Kasumi-1 (cell line): ENCODE measurements at places on chromosomes 11 and 22.

DNA sequence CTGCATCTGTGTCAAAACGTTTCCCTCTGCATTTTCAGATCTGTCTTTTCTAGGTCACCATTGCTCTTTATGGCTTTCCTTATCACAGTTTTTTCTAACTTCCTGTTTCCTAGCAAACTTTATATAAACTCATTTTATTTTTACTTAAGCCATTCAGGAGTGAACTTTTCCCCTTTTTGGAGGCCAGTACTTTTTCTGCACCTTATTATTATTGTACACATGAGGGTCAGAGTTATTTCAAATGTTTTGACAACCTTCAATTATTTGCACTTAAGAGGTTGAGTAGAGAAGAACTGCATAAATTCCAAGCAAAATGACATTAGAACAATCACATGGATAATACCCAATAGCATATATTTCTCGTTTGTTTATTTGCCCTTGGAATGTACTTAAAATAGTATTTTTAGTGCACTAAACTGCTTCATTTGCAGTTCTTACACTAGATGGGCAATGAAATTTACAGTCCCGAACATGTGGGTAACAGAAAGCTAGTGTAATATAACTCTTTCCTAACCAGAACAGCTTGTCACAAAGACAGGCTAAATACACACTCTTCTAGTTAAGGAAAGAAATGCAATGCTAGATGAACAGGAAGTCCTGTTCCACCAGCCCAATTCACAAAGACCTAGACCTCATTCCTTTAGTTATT is 79.5 kb downstream of the UBASH3B start:
- DNase-seq = no peak

GRCh38 chr22:49204599-49205482 is 622.8 kb downstream of the BRD1 start:
- DNase-seq = no peak

DNA sequence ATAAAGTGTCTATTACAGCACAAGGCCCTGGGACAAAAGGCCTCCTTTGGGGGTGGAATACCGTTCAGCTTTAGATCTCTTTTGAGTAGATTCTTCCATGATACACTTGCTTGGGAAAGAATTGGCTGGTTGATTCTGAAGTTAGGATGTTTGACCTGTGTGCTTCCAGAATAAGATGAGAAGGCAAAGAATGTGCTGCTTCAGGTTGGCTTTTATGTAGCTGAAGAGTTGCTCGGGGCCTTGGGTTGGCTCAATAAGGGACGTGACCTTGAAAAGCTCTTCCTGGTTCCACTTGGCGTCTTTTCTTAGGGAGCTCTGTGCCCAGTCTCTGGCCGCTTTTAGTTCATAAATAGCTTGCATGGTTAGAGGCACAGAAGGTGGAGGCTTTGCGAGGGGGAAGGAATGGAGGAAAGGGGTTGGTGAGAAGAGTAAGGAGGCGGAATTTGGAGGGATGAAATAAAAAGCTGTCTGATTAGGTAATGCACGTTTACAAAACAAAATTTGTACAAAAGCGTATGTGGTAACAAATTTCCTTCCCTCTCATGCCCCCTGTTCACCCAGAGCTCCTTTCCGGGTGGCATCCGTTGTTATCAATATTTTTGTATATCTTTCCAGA is 4.2 kb upstream of the SORL1-AS1 start:
- no peak for DNase-seq

DNA sequence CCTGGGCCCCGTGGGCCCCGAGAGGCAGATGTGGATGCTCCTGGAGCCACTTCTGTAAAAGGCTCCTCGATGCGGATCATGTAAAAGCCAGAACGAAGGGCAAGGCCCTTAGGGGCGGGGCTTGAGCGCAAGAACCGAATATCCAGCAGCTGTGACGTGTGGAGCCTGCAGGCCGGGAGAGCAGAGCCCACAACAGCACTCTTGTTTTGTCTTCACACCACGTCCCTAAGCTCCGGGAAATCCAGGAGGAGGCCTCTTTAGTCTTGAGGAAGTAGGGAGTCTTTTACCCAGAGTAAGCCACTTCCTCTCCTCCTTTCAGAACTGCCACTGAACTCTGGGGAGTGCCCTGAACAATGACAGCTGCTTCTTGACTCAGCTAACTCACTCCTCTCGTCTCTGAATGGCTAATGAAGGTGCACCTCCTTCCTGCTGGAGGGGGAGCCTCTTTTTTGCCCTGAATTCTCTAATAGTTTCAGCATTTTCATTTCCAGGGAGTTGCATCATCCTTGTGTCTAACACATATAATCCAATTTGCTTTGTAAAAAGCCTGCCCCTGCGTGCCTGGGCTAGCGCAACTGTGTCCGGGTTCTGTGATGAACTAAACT is 12.5 kb downstream of the L3MBTL2 start:
- DNase-seq = peak; percentile 98

GRCh38 chr11:96396637-96397036 is 6.8 kb downstream of the JRKL start:
- no peak for DNase-seq

- DNase-seq = no peak
Observed at GRCh38 chr22:38569181-38569971, 607 bp downstream of the DMC1 start.

- no peak for DNase-seq
Observed at GRCh38 chr11:116613206-116613875, 159.4 kb downstream of the BUD13 start.

GRCh38 chr11:20530942-20531703 is 68.3 kb upstream of the SLC6A5 start:
- DNase-seq = no peak

GRCh38 chr22:45072322-45072903 is 62.6 kb upstream of the PHF21B start:
- DNase-seq = no peak

DNA sequence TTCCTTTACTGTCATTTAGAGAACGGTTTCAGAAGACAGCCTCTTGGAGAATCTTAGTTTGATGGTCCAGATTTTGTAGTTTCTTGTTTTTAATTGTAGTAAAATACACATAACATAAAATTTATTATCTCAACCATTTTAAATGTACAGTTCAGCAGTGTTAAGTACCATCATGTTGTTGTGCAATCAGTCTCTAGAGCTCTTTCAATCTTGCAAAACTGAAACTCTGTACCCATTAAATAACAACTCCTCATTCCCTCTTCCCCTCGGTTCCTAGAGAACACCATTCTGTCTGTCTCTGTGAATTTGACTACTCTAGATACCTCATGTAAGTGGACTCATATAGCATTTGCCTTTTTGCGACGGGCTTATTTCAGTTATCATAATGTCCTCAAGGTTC is 69.8 kb downstream of the GRIK4 start:
- DNase-seq = no peak

- DNase-seq = no peak
Observed at GRCh38 chr11:83024270-83024854, 47.3 kb downstream of the RAB30 start.

DNA sequence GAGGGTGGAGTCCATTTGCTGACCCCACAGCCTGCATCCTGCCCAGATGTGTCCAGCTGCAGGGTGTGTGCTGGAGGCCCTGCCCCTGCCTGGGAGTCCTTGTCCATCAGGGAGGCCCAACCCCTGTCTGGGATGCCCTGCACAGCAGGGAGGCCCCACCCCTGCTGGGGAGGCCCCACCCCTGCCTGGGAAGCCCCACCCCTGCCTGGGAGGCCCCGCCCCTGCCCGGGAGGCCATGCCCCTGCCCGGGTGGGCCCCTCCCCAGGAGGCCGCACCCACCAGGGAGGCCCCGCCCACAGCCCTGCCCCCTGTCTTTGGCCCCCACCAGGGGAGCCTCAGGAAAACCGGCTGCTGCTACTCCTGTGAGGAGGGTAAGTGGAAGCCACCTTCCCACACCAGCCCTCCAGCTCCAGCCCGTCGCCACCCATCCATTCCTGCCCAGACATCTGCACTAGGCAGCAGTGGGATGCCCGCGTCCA is 37.2 kb downstream of the MUC5B start:
- DNase-seq = no peak

GRCh38 chr22:50507991-50508884 is at the start of gene NCAPH2:
Gene NCAPH2 (plus strand): TSS chr22:50508224. CDS start chr22:50508338, 114 bp downstream.
- peak; percentile 90 for DNase-seq

DNA sequence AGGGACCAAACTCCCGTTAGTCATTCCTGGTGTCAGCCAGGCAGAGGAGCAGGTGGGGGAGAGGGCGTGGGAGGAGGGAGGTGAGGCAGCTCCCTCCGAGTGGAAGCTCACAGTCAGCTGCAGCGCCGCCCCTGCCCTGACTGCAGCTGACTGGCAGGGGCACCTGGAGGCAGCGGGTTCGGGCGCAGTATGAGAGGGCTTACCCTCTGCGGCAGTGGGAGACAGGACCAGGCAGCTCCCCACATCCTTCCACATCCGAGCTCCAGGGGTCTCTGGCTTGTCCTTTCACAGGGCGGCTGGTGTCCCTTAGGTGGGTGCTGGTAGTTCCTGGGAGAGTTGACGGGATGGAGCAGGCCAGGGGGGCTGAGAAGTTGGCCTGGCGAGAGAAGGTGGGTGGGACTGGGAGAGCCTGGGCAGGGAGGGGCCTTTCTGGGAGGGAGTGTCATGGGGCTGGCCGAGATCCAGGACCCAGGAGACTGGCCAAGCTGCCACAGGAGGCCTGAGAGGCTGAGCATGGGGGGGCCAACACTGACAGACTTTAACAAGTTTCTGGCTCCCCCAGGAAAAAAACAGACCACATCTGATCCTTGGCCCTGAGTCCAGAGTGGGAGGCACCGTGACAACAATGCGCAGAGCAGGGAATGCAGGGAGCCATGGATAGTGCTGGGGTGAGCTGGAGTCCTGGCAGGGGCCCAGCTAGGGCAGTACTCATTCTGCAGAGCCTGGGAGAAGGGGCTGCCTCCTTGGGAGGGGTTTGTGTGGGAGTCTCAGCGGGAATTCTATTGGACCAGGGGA is 4.9 kb downstream of the ADORA2A start:
- no peak for DNase-seq

DNA sequence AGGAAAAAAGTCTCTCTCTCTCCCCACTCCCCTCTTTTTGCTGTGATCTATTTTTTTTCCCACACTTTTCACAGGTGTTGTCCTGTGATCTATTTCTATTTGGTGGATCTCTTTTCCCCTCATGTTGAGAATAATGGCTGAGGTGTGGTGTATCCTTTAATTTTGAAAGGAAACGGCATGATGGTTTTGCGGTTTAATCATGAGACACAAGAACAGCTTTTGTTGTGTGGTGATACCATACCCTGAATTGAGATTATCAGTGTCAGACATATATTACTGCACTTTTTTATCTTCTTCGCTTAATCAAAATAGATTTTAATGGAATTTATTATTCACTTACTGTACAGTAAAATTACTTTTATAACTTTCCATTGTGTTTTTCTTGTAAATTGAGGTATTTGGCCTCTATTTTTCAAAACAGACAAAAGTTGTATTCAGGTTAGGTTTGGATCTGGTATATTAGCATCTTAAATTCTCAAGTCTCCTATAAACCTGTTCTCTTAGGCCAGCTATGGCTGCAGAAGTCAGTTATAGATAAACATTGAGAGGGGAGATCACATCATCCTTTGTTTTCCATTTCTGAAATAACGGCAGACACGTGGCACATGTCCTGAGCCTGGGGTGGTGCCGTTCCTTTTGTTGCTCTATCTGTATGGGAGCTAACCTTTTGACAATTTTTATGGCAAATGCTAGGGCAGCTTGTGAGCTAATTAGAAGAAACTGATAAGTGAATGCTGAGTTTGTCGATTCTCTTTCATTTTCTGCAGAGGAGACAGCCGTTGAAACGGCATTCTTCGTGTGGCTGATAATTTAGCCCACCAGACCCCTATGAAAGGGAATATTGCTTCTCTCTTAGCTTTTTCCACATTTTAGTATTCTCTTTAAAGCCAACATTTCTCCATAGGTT is 25.8 kb downstream of the NF2 start:
- no peak for DNase-seq

GRCh38 chr22:38935616-38936015 is 21.8 kb upstream of the APOBEC3A start:
- DNase-seq = no peak

- peak; percentile 93 for DNase-seq
Observed at GRCh38 chr11:129825380-129825779, 9.7 kb downstream of the TMEM45B start.

- no peak for DNase-seq
Observed at GRCh38 chr11:17791144-17791543, 56.6 kb downstream of the KCNC1 start.

GRCh38 chr22:31969789-31970489 is 25.6 kb downstream of the YWHAH start:
- DNase-seq = peak; percentile 49

DNA sequence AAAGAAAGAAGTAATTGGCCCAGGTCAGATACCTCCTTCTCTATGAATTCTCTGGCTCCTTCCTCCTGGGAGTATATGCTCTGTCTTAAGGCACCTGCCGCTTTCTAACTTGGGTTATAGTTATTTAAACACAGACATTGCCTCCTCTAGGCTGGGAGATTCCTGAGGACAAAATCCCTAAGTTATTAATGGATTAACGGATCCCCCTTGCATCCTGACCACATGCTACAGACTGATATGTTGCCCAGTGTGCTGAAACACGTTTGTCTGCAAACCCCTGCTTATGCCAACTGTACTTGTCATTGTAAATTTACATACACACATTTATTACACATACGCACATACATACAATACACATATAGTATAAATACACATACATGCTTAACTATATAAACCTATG is 35.3 kb downstream of the PACSIN2 start:
- DNase-seq = no peak

- DNase-seq = no peak
Observed at GRCh38 chr22:17655289-17655688, 16.7 kb downstream of the BCL2L13 start.

DNA sequence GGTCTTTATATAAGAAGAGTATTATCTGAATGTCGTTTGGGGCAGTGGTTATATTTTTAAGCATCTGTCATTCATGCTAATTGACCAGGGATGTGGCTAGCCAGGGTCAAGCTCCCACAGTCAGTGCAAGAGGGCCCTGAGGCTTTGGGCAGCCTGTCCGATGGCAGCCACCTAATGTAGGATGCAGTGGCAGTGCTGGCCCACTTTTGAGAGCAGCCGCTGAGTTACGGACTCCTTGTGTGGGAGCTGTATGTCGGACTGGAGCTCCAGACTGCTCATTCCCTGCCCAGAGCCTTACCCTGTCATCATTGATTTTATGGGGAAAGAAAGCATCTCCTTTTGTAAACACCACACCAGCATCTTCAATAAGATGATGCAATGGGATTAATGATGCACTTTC is 99.5 kb downstream of the SYT9 start:
- DNase-seq = no peak

DNA sequence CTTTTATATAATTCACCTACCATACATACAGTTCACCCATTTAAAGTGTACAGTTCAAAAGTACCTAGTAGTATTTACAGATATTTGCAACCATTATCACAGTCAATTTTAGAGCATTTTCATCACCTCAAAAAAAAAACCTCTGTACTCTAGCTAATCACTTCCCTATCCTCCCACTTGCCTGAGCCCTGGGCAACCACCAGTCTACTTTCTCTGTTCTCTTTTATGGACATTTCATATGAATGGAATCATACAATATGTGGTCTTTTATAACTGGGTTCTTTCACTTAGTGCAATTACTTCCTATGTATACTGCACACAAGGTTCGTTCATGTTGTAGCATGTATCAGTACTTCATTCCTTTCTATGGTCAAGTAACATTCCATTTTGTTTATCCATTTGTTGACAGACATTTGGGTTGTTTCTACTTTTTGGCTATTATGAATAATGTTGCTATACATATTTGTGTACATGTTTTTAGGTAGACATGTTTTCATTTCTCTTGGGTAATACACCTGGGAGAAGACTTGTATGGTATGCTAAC is 17.8 kb upstream of the NEU3 start:
- no peak for DNase-seq

- no peak for DNase-seq
Observed at GRCh38 chr11:106644824-106645223, 373.5 kb downstream of the GUCY1A2 start.
